ENCODE measurements at places on chromosomes 5 and 9.

DNA sequence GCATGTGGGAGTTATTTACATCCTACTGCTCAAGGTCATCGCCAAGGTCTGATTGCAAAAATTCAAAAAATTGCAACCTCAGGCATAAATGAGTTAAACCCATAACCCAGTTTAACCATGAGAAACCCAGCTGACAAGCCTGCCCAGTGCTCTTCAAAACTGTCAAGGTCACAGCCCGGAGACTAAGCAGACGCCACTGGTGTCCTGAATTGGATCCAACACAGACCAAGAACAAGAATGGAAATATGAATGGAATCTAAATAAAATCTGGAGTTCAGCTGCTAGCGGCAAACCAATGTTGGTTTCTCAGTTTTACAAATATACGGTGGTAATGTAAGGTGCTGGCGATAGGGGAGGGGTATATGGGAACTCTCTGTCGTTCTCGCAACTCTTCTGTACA lies 201.5 kb upstream of the MVB12B start:
- DNase-seq = no peak

DNA sequence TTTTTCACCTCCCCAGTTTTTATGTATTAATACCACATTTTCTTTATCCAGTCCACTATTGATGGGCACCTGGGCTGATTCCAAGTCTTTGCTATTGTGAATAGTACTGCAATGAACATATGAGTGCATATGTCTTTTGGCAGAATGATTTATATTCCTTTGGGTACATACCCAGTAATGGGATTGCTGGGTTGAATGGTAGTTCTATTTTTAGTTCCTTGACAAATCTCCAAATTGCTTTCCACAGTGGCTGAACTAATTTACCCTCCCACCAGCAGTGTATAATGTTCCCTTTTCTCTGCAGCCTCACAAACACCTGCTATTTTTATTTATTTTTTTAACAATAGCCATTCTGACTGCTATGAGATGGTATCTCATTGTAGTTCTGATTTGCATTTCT lies 340.2 kb downstream of the ADAMTS6 start:
- no peak for DNase-seq

DNA sequence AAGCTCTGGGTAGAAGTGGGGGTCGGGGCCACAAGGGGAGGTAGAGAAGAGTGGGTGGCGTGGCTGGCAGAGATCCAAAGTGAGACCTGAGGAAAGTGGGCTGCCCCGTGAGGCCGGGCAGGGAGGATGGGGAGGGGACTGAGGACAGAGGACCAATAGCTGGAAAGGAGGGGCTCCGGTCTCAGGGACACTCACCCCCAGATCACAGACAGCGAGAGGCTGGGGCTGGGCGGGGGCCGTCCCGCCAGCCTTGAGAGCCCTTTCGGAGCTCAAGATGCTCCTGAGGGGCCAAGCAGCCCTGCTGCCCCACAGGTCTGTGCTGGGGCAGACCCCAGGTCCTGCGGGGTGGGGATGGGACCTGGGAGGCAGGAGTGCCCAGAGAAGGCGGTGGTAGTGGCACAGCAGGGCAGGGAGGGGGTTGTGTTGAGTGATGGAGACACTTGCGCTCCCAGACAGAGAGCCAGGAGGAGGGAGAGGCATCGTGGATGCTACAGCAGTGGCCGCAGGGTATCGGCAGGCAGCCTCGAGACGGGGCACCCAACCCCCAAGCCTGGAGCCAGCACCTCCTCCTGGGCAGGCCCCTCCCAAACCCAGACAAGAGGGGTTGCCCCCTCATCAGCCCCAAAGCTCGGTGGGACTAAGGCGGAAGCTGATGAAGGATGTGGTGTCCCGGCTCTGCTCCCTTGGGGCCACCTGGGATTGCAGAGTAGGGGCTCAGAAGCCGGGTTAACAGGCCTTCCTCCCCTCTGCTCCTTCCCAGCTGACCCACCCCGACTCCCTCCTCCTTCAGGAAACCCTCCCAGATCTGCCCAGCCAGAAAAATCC lies 3.4 kb downstream of the SARDH start:
- no peak for DNase-seq

DNA sequence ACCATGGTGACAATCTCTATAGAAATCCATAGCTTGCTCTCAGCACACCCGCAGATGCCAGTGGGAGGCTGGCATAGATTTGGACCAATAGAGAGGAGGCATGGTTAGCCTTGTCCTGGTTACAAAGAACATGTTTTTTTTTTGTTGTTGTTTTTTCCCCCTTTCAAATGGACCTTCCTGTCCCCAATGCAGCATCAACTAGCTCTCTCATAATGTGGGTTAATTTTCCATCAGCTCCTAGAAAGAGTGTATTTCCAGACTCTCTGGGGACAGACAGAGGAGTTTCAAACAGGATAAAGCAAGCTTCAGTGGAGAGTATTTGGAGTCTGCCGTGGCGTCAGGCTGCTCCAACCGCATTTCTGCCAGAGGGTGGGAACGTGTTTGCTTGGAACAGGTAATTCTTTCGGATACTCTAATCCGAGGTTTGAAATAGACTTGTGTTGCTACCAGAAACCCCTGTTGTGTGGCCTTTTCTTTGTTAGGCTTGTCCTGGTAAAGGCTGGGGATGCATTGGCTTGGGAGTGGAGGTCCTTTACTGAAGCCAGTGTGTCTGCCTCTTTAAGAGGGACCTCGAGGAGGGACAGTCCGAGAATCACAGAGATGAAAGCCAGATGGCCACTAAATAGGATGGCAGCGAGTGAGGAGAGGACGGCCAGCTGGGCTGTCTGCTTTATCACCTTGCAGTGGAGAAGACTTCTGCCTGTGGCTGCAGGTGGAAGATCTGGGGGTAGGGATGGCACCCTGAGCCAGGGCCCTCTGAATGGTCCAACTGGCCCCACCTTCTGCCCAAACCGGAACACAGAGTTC lies 130.5 kb upstream of the CPEB4 start:
- no peak for DNase-seq

DNA sequence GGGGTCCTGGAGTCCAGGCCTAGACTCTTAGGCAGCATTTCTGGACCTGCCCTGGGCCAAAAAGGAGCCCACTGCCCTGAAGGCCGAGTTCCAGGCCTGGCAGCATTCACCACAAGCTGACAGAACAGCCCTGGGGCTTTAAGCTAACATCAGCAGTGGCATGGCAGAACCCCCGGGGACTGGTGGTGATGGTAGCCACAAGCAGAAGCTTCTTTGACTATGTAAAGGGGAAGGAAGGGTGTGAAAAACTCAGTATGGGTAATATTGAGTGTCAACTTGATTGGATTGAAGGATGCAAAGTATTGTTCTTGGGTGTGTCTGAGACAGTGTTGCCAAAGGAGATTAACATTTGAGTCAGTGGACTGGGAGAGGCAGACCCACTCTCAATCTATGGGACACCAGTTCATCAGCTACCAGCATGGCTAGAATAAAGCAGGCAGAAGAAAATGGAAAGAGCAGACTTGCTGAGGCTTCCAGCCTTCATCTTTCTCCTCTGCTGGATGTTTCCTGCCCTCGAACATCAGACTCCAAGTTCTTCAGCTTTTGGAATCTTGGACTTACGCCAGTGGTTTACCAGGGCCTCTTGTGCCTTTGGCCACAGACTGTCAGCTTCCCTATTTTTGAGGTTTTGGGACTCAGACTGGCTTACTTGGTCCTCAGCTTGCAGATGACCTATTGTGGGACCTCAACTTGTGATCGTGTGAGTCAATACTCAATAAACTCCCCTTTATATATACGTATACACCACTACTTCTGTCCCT lies 661.0 kb upstream of the C9orf72 start:
- no peak for DNase-seq

GRCh38 chr5:178145965-178146820 lies 7.5 kb downstream of the NHP2 start:
- peak; percentile 53 for DNase-seq

DNA sequence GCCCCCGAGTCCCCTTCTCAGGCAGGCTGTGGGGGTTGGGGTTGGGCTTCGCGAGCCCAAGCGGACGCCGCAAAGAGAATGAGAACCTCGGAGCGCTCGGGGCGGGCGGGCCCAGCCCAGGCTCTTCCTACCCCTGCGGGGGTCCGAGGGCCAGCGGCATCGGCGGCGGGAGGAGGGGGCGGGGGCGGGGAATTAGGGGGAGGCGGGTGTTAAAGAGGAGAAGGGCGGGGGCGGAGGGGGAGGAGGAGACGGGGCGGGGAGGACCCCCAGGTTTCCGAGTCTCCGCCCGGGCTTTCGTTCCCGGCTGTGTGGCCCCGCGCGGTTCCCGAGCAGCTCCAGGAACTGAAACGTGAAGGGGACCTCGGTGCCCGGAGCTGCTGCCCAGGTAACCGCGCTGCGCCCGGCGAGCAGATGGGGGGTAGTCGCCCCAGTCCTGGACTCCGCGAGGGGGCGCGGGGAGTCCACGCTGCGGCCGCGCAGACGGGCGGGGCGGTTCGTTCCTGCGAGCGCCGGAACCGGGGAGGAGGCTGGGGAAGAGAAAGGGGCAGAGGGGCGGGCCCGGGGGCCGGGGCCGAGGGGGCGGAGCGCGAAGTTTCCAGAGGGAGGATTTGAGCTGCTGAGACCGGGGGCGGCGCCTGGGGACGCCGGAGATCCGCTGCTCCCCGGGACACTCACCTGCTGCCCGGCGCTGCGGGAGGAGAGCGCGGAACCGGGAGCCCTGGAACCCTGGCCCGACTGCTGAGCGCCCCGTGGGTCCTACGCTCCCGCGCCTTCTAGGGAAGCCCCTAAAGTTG lies 38.4 kb upstream of the PLEKHG4B start:
- DNase-seq = no peak

DNA sequence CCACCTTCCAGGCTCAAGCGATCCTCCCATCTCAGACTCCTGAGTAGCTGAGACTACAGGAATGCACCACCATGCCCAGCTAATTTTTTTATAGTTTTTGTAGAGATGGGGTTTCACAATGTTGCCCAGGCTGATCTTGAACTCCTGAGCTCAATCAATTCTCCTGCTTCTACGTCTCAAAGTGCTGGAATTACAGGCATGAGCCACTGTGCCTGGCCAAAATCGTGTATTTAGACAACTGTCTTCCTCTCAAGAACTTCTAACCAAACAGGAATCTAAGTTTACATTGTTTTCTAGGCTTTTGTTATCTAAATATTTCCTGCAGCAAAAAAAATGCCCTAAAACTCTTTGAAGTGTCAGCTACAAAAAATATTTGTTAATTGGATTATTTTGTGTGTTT lies 78.8 kb downstream of the NLN start:
- DNase-seq = no peak

DNA sequence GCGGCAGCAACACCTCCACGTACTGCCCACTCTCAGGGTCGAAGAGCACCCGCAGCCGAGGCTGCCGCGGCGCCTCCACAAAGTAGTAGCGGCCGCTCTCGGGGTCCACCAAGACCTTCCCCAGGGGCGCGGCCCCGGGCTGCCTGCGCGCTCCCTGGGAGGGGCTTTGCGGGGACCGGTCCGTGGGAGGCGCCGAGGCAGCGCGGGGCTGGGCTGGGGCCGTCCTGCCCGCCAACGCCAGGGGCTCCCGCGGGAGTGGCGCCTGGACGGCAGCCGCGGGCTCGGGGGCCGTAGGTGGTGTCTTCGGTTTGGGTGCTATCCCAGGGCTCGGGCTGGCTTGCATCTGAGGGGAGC lies 2.6 kb upstream of the MZB1 start:
- no peak for DNase-seq

GRCh38 chr5:32765266-32765665 lies 54.1 kb downstream of the NPR3 start:
- no peak for DNase-seq

- DNase-seq = no peak
These were observed 144.3 kb downstream of the CRB2 start for GRCh38 chr9:123500336-123500735.

- DNase-seq = no peak
These were observed 103.4 kb downstream of the PIP5K1B start for GRCh38 chr9:68808338-68808890.

DNA sequence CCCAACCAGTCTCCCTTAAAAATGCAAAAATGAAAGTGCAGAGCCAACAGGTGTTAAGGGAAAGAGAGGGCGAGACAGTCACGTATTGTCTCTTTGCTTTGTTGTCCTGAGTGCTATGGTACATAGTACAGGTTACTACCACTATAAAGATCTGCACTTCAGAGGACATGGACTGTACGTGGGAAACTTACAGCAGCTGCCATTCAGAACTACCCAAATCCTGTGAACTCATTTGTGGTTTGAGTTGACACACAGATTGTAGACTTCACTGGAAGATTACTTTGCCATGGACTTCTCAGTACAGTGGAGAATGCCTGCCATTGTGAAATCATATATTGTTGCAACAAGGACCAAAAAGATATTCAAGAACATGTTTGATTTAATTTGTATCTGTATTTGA lies 34.8 kb downstream of the FBXO38 start:
- DNase-seq = no peak

Measured in gastrocnemius medialis (tissue), 4 donors.